ENCODE measurements at places on chromosomes 3 and 15.

GRCh38 chr15:40087991-40088928 lies 20.4 kb downstream of the BMF start:
- no peak for DNase-seq

GRCh38 chr3:134430950-134431445 lies 54.8 kb downstream of the ANAPC13 start:
- DNase-seq: no peak

DNA sequence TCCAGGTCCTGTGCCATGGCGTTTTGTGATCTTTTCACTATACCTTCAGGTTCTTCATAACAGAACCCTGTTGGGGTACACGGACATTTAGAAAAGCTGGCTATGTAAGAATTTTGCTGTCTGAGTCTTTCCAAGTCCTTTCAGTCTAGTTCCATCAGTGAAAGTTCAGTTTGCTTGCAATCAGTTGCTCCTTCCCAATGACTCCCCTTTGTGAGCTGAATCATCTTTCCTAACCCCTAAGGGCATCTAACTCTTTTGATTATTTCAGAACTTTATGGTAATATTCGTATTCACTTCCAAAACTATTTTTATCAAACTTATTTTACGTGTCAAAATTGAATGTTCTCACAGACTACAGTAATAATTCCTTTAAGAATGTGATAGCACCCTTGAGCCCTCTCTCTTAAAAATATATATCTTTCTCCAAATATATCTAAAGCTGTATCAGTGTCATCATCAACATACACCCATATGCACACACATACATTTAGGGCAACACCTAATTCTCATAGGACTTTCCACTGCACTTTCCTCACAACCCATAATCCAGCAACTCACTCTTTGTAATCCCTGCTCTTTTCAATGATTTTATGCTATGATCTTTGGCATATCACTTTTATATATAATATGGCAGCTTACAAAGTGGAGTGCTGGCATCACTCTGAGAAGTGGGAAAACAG lies 263.7 kb downstream of the GBE1 start:
- no peak for DNase-seq

- DNase-seq: no peak
These were observed 52.5 kb upstream of the UBE2Q2 start for GRCh38 chr15:75790631-75791336.

DNA sequence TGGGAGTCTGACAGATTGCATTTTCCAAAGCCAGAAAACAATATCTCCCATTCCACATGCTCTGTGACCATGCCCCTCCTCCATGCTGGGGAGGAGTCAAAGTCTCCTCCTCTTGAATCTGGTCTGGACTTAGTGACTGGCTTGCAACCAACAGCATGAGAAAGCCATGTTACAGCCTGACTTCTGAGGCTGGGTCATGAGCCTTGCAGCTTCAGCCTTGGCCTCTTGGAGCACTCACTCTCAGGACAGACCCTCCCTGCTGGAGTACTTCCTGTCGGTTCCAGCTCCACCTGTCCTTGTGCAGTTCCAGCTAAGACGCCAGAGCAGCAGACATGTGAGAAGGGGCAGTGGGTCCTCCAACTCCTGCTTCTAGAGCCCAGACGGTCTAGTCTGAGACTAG lies 49.7 kb upstream of the RBSN start:
- no peak for DNase-seq

DNA sequence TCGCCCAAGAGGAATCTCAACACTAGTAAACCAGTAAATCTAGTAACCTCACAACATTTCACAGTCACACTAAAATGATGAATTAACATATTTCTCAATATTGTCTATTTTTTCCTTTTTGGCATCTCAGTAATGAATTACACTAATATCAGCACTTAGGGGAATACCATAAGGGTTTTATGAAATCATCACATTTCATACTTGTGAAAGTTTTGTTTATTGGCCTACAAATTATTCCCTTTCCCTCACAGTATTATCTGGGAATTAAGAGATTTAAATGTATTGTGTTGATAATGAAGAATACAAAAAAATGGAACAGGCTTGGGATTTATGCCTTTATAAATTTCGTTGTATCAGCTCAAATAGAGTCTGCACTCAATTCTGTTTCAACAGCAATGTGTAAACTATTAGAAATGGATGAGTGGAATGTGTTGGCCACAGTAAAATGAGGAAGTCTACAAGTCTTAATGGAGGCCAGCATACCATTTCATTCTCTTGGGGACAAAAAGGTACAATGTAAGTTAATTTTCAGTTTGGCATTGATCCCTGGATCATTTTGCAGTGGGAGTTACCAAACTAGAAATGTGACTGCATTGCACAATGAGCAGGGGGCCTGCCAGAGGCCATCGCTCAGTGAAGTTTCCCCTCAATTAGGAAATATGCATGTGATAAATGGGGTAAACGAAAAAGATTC lies 195.4 kb downstream of the FMN1 start:
- no peak for DNase-seq

- peak; percentile 68 for DNase-seq
These were observed 4.0 kb upstream of the SMCO1 start for GRCh38 chr3:196518966-196519717.

- no peak for DNase-seq
These were observed 22.6 kb downstream of the SRP14 start for GRCh38 chr15:40016224-40016865.

GRCh38 chr3:115420086-115420485 lies 203.2 kb upstream of the GAP43 start:
- DNase-seq: no peak

- DNase-seq: no peak
These were observed 13.9 kb downstream of the ICE2 start for GRCh38 chr15:60464836-60465630.

- DNase-seq: no peak
These were observed 57.7 kb upstream of the RASGRP1 start for GRCh38 chr15:38622304-38622703.

DNA sequence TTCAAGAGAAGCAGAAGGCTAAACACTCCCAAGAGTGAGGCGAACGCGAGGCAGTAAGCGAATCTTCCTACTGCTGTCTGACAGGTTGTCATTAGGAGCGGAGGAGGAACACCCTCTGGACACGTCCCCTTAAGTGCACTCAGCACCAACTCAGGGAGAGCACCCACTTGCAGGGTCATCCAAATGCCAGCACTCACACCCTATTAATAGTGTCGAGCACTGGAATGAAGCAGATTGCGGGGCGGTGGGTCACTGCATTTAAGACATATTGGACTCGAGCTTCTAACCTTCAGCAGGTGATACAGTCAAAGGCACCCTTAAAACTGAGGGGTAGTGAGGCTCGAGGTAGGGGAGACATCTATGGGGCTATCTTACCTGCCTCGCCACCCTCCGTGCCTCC lies 28.7 kb downstream of the SH3BP5 start:
- no peak for DNase-seq

GRCh38 chr3:15667484-15667883 lies 65.9 kb downstream of the BTD start:
- DNase-seq: no peak
